T-helper 17 cell (primary cell): ENCODE measurements at places on chromosomes 11 and 22.

GRCh38 chr11:74522776-74523175 lies 29.3 kb upstream of the LIPT2 start:
- no peak overlapping the region for H3K4me3 ChIP-seq
- no peaks in the 10 kb centered on the region for H3K4me1 ChIP-seq
- H3K27me3 ChIP-seq, result peaks cover 27% of the 10 kb centered on the region

DNA sequence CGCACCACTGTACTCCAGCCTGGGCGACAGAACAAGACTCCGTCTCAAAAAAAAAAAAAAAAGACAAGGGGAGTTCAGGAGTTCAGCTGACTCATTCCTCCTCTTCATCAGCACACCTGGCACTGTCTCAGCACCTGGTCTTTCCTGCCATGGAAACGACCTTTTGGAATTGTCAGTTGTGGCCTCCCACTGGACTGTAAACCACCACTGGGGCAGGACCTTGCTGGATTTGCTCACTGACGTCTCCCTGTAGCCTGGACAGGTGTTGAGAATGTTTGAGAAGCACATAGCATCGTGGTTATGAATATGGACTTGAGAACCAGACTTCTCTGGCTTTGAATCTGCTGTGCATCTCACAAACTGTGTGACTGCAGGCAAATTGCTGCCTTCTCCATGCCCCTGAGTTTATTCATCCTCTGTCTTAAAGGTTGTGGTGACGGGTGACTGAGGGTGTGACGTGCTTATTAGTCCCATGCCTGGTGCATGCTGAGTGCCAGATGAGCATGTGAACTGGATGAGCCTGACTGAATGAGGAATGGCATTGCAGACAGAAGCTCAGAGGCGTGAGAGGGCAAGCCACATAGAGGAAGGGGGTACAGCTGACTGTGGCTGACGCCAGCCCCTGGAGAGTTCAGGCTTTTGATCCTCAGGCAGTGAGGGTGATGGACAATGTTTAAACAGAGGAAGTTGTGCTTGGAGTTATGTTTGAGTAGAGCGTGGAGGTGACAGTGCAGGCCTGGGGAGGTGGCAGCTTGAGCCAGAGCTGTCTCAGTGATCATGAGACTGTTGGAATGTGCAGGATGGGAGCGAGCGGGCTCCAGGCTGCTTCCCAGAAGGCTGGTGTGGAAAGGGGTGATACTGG lies 12.7 kb downstream of the TOM1 start:
- H3K27me3 ChIP-seq, result no peaks in the 10 kb centered on the region
- H3K36me3 ChIP-seq, result peaks cover 2% of the 10 kb centered on the region
- peaks cover 69% of the 10 kb centered on the region for H3K4me1 ChIP-seq
- no peak for DNase-seq
- H3K27ac ChIP-seq, result no peak overlapping the region
- H3K4me3 ChIP-seq, result peak overlapping the region; percentile 12

DNA sequence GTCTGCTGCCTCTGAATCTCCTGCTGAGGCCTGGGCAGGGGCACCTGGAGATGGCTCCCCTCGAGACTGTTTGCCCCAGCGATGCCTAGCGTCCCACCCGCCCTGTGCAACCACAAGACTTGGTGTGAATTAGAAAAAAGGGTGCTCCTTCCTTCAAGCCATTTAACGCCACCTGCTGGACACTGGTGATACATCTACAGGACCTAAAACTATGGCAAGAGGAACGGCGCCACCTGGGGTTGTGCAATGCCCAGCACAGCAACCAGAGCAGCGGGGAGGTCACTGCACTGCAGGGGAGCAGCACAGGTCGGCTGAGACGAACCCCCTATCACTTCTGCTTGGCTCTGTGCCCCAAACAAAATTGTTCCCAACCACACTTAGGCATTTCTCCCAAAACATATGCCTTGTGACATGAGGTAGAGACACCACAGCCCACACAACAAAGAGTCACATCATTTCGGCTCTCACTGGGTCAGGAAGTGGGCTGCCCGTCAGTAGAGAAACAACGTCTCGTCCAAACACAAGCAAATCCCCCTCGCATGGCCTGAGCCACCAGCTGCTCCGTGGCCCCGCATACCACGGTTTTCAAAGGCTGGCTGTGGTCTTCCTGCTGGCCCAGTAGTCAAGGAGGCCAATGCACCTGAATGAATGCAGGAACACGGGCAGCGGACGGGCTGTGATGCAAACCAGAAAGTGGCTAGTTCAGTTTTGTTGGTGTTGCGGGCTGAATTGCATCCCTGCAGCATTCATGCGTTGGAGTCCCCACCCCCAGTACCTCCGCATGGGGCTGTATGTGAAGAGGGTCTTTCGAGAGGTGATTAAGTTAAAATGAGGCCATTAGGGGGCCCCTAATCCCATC lies 171.9 kb downstream of the SHANK2 start:
- peaks cover 31% of the 10 kb centered on the region for H3K27me3 ChIP-seq
- no peaks in the 10 kb centered on the region for H3K4me1 ChIP-seq
- H3K36me3 ChIP-seq, result no peaks in the 10 kb centered on the region
- H3K27ac ChIP-seq, result no peak overlapping the region

DNA sequence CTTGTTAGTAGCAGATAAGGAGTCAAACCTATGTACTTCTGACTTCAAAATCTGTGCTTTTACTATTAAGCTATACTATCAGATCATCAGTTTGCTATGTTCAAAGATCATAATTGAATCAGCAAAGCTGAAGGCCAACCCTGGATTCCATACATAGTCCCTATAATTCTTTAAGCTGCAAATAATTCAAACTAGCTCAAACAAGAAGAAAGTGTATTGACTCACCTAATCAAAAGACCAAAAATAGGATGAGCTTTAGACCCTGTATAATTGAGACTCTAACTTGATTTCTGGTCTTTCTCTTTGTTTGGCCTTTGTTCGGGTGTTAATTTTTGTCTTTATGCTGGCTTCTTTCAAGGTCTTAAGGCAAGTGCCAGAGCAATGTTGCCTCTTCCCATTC lies 213.7 kb downstream of the CWF19L2 start:
- no peak overlapping the region for H3K4me3 ChIP-seq
- no peaks in the 10 kb centered on the region for H3K36me3 ChIP-seq
- H3K27ac ChIP-seq, result no peak overlapping the region
- no peaks in the 10 kb centered on the region for H3K27me3 ChIP-seq
- no peak for DNase-seq
- no peaks in the 10 kb centered on the region for H3K4me1 ChIP-seq

DNA sequence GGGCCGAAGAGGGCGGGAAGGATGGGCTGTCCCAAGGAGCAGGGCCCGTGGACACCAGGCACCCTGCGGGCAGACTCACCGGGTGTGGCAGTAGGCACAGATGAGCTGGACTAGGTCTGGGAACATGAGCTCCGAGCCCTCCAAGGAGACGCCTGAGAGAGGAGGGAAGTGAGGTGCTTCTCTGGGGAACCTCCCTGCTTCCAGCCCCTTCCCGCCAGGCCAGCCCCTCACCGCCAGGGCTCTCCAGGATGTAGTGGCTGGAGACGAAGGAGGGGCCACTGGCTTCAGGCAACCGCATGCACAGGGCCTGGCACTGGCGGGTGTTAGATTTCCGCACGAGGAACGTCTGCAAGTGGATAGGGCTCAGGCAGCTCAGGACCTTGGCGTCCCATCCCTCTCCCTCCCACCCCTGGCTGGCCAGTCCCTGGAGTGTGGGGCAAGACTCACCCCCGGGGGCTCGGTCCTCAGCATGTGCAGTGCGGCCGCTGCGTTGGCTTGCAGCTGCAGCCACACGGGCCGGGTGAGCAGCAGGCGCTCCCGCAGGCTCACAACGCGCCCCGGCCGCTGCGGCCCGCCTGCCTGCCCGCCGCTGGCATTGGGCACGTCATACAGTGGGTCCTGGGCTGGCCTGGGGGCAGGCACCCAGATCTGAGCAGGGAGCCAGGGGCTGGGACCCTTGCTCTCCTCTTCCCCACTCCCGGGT lies 552 bp downstream of the RIN1 start:
- no peak for DNase-seq
- no peaks in the 10 kb centered on the region for H3K27me3 ChIP-seq
- peak overlapping the region; percentile 91 for H3K4me3 ChIP-seq
- H3K4me1 ChIP-seq, result peaks cover 11% of the 10 kb centered on the region
- H3K36me3 ChIP-seq, result peaks cover 2% of the 10 kb centered on the region

DNA sequence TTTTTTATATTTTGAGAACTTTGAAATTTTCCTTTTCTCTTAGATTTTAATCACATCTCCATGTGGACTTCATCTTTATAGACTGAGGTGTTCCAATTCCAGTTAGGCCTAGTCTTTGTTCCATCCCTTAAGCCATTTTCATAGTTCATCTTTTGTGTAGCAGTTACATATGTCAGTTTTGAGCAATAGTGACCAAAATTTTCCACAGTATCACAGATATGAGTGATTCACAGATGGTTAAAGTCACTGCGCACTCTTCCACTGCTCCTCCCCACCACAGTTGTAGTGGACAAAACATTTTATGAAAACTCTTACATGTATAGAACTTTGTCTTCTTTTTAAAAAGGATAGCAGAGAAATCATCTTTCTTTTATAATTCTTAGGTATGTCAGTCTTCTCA lies 42.8 kb downstream of the YAP1 start:
- no peaks in the 10 kb centered on the region for H3K4me1 ChIP-seq
- H3K36me3 ChIP-seq, result no peaks in the 10 kb centered on the region
- no peak overlapping the region for H3K4me3 ChIP-seq
- H3K27ac ChIP-seq, result no peak overlapping the region
- H3K27me3 ChIP-seq, result peaks cover 23% of the 10 kb centered on the region

DNA sequence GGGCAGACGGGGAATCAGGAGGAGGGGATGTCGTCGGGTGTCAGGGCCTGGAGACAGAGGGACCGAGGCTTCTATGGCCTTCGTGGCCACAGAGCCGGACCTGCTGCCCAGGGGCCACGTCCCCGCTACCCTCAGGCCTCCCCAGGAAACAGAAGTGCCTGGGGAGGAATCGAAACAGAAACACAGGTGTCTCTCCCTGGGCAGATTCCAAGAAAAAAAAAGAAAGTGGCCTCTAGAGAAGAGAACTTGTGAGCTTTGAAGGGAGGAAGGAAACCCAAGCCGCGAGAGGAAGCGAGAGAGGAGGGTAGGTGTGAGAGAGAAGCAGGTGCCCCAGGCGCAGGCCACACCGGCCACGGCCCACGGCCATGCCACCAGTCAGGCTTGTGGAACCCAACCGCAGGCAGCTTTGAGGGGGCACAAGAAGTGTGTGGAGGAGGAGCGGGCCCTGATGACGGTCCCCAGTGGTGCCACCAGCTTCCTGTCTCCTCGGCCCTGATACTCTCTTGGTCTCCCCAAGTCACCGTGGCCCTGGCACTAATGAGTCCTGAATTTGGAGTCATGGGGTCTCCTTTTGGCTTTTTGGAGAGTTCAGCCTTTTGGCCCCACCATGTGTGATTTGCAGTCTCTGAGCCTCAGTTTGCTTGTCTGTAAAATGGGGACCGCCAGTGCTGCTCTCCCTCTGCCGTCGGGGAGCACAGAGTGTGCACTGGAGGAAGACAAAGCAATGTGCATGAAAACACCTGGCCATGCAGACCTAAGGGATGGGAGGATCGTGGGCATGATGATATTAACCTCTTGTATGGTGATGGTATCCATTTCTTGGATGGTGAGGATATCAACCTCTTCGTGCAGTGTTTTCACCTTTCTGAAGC lies 25.2 kb downstream of the LIF start:
- H3K4me1 ChIP-seq, result peaks cover 58% of the 10 kb centered on the region
- no peaks in the 10 kb centered on the region for H3K27me3 ChIP-seq
- peak overlapping the region; percentile 91 for H3K27ac ChIP-seq
- H3K36me3 ChIP-seq, result no peaks in the 10 kb centered on the region
- DNase-seq, result no peak
- H3K4me3 ChIP-seq, result peak overlapping the region; percentile 87

DNA sequence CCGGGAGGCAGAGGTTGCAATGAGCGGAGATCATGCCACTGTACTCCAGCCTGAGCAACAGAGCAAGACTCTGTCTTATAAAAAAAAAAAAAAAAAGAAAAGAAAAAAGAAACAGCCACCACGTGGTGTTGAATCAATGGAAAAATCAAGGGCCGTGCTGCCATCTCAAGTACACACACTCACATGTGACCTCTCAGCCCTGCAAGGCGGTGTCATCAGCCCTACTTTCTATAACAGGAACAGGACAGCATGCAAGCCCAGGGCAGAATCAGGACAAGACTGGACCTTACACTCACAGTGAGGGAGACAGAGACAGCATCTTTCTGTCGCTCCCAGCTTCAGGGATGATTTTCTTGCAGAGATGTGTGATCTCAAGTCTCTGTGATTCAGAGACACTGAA lies 179.6 kb downstream of the MPPED1 start:
- peaks cover 2% of the 10 kb centered on the region for H3K36me3 ChIP-seq
- no peak overlapping the region for H3K4me3 ChIP-seq

- peaks cover 48% of the 10 kb centered on the region for H3K27me3 ChIP-seq
- H3K4me3 ChIP-seq, result no peak overlapping the region
- no peaks in the 10 kb centered on the region for H3K4me1 ChIP-seq
- H3K27ac ChIP-seq, result no peak overlapping the region
- no peaks in the 10 kb centered on the region for H3K36me3 ChIP-seq
Observed at GRCh38 chr11:7098235-7098832, 9.5 kb downstream of the RBMXL2 start.

GRCh38 chr11:58912124-58912523 lies 27.2 kb upstream of the GLYATL1 start:
- no peak overlapping the region for H3K4me3 ChIP-seq
- no peaks in the 10 kb centered on the region for H3K4me1 ChIP-seq
- H3K36me3 ChIP-seq, result peaks cover 2% of the 10 kb centered on the region
- H3K27me3 ChIP-seq, result peaks cover 44% of the 10 kb centered on the region
